CD4-positive, alpha-beta T cell treated with Interferon gamma for 1 hour (primary cell): ENCODE measurements at places on chromosomes 6 and 20.

- DNase-seq: no peak
Measured at GRCh38 chr6:100780648-100781047, 100.5 kb downstream of the ASCC3 start.

DNA sequence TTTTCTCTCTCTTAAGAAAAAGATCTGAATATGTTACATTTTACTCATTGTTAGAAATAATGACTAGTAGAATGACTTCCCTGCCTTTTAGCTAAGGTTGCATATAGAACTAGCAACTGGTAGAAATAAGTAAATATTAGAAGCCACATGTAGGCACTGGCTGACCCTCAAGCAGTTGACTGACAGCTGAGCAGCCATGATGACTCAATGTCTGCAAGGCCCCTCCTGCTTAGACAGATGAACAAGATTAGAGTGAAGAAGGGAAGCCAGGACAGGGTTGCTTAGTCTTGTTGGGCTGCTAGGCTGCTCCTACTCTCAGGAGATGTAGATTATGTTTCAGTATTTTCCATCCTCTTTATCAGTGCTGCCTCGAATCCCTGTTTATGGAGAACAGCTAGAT is 6.5 kb downstream of the MEP1A start:
- DNase-seq: no peak

DNA sequence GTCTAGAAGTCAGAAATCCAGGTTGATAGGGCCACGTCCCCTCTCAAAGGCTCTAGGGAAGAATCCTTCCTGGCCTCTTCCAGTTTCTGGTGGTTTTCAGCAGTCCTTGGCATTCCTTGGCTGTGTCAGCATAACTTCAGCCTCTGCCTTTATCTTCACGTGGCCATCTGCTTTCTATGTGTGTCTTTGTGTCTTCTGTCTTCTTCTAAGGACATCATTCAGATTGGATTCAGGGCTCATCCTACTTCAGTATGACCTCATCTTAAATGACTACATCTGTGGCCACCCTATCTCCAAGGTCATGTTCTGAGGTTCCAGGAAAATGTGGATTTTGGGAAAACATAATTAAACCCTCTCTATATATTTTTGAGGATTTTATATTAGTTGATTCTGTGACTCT is 23.0 kb downstream of the C6orf89 start:
- no peak for DNase-seq

GRCh38 chr6:141498977-141499376 is 633.7 kb upstream of the GJE1 start:
- no peak for DNase-seq

- no peak for DNase-seq
Measured at GRCh38 chr20:478949-479429, 16.7 kb upstream of the TBC1D20 start.

GRCh38 chr20:52318651-52319050 is 127.1 kb upstream of the ZFP64 start:
- no peak for DNase-seq

DNA sequence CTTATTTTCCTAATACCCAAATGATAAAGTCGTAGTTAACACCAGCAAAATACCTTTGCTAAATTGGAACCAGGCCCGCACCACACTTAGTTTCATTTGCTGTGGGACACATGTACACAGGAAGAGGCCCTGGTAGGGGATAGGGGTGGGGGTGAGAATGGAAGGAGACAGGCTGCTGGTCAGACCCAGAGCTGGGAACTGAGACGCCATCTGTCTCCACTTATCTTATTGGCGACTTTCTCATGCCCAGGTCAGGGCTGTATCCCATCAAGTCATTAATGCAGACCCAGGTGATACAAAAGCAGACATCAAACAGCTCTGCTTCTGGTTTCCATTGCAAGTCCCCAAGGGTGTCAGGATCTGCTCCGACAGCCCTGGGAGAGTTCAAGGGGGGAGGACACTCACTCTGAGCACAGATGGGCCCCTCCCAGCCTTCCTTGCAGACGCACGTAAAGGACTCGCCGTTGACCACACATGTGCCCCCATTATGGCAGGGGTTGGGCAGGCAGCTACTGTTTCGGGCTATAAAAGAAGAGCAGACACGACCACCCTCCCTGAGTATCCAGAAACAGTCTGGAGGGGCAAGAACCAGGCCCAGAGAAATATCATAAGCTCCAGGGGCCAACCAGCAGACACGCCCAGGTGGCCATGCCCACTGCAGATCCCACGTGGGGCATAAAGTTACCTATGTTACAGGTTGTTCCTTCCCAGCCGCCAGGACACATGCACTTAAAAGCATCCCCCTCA is 29.2 kb downstream of the JAG1 start:
- no peak for DNase-seq

GRCh38 chr6:301929-302705 is 9.8 kb downstream of the DUSP22 start:
- DNase-seq: no peak

- no peak for DNase-seq
Measured at GRCh38 chr20:47792021-47792618, 6.8 kb upstream of the SULF2 start.

DNA sequence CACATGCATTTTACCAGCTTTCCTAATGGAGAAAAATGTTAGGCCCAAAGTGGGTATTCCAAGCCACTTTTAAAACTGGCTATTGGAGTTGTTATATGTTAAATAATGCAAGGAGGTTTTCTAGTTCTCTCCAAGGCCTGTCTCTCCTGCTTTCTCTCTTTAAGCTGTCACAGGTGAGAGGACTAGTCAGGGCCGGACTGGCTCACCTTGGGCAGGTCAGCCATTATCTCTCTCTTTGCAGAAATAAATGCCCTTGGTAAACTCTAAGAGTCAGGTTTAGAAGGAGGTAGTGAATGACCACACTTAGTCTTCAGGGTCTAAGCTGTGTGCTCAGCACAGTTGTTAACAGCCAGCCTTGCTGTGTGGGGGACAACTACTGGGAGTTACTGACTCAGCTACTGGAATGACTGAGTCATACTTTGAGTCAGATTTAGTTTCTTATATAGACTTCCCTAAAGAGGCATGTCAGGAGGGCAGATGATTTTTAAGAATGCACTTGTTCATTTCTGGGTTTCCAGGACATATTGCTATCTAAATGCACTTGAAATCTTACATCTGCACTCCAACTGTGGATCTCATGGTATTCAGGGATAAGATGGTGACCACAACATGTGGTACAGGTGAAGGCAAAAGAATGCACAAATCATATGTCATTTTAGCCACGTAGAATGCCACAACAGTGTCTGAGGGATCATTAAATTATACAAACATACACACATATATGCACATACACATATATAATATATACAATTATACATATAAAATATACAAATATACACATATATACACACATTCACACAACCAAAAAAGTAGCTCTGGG is 719.4 kb downstream of the EPM2A start:
- no peak for DNase-seq

- no peak for DNase-seq
Measured at GRCh38 chr6:139800837-139801236, 426.4 kb upstream of the CITED2 start.

- no peak for DNase-seq
Measured at GRCh38 chr6:137266309-137266586, 47.1 kb upstream of the IFNGR1 start.

GRCh38 chr6:163132050-163132750 is 282.3 kb upstream of the QKI start:
- DNase-seq: no peak

DNA sequence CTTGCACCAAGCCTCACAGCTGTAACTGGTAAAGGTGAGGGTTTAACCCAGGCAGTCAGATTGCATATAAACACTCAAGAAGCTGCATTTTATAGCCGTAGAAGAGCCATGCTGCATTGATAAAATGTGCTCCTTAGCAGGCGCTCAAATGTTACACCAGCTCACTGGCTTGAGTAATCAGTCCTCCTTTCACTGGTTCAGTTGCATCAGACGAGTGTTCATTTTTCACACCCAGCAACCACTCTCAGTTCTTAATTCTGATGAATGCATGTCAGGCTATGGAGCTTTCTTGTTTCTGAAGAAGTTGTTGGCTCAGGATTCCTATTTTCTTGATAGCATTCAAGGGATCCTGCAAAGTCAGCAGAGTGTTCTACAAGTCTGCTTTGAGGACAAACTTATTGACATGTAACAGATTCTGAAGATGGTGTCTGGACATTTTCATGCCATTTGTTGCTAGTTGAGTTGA is 198.3 kb downstream of the PLCB1 start:
- DNase-seq: no peak

DNA sequence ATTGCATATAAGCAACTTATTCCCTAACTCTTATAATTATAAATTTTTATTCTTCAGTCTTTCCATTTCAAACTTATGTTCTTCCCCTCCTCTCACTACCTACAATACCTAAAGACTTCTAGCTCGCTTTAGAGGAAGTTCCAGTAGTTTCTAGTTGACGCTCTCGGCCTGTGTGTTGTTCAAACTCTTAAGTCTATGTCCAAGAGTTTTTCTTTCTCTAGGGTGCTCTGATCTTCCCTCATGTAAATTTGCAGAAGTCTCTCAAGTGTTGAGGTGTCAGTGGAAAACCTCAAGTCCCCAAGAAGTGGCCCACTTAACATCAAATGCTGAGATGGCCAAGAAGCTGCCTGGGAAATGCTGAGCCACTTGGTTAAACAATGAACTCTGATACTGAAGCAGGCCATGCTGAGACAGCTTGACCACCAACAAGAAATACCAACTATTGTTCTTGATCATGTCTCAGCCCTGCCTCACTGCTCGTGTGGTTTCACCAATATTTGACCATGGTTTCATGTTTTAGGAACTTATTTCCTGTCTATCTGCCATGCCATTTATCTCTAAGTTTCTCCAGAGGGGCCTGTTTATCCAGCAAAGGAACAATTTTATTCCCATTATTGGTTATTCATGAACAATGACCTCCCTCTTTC is 100.9 kb upstream of the TCF21 start:
- no peak for DNase-seq

DNA sequence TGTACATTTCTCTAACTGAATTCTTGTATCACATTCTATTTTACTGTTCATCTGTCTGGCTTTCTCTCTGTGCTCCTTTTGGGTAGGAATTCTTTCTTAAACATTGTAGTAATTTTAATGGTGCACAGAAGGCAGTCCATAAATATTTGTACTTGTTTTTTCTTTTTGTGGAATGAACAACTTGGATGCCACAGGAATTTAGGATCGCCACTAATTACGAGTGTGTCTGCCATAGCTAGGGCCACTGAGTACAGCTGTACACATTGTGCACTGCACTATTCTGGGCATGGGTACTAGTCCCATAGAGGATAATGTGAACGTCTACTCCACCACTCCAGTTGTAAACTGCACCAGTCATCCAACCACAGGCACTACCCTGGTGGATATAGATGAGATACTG is 39.3 kb upstream of the TMEM200A start:
- no peak for DNase-seq

- DNase-seq: no peak
Measured at GRCh38 chr6:167569879-167570278, 245.0 kb downstream of the TTLL2 start.

GRCh38 chr6:44266347-44266746 is 996 bp upstream of the NFKBIE start:
- DNase-seq: no peak

DNA sequence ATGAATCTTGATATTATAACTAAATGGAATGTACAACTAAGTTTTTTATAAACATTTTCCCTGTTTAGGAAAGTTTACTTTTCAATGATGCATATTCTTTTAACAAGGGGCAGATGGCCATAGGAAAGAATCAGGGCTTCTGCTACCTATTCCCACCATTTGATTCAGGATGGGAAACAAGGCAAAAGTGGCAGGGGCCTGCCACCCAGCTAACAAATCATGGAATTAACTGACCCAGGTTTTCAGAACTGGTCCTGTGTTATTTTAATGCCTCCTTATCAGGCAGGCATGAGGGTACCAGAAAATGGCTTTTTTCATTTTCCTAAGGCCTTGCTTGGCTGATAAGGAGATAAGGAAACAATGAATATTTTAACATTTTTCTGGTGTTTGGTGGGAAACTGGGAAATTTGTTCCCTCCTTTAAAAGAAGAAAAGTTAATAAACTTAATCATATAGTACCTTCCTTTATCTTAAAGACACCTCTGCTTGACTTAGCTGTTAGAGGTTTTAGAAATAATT is 6.7 kb downstream of the POU3F2 start:
- no peak for DNase-seq
